ENCODE measurements at places on chromosomes 2 and 18. TPM values are rescaled to one million over a fixed set of nuclear protein-coding genes. Genes with fewer than 3 reads are reported as not detected.

DNA sequence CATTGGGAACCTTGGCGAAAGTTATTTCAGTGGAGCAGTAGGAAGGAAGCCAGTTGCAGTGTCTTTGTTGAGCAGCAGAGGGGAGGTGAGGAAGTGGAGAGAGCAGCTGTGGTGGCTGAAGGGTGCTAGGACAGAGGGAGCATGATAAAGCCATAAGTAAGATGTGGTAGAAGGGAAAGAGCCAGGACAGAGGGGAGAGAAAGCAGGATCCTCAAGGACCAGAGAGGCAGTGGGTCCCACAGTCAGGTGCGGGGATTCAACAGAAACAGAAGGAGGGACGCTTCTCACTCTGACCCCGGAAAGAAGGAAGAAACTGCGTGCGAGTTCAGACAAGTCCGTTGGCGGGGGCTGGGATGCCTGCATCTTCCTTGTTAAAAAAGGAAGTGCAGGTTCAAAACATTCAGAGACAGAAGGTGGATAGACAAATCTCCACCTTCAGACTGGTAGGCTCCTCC lies at the start of gene CXCR2:
Gene CXCR2 (plus strand): TSS at position 403 of the 455 bp plus-strand sequence. CDS start 8,774 bp downstream, outside the sequence.
- DNase-seq = no peak
- no peak within 1 kb of the TSS for H3K27ac ChIP-seq
- H3K27me3 ChIP-seq = no peaks in the 10 kb centered on the region
- no peaks in the 10 kb centered on the region for H3K4me1 ChIP-seq
- H3K4me3 ChIP-seq = no peak within 1 kb of the TSS
- H3K36me3 ChIP-seq = no peaks in the 10 kb centered on the region

DNA sequence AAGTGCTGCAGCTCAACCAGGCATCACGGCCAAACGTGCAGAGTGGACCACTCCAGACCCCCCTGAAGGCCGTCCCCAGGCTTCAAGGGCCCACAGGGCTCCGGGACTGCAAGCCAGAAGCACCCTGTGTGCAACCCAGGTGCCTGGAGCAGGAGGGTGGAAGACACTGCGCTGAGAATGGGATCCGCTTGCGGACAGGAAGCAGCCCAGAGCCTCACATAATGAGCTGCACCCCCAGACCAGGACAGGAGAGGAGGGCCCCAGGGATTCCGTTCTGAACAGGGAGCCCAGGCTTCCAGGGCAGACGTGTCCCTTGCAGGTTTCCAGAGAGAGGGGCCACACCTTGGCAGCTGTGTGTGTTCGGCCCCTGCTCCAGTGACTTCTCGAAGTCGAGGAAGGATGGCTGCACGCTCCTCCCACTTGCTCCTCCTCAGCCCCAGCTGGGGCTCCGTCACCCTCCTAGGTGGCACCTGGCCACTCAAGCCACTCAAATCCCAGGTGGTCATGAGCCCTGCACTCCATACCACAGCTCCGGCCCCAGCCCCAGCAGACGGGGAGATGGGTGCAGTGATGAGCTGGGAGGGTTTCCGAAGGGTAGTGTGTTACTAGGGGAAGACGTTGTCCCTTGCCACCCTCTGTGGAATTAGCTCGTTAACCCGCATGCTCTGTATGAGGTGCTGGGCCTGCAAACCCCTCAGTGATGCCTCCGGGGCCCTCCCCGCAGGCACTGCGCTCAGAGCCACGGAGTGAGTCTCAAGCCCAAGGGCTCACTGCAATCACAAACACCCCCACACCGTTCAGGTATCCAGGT lies 79.2 kb downstream of the NDUFA10 start:
- H3K27me3 ChIP-seq = no peaks in the 10 kb centered on the region
- H3K27ac ChIP-seq = no peak overlapping the region
- H3K4me1 ChIP-seq = no peaks in the 10 kb centered on the region

DNA sequence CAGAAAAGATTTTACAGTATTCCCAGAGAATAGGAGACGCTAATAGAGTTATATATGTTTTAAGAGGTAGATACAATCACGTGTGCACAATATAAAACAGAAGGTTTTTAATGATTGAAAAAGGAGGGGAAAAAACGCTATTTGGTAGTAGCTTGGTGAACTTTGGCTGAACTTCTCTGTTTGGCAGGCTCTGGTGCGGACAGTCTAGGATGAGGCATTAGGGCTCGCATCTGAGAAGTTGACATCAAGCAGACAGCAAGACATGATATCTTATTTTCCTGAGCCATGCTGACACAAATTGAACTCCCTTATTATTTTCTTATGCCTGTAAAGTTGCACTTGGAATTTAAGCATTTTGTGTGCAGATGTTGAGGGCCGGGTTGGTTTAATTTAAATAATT lies 176.6 kb downstream of the EN1 start:
- H3K4me1 ChIP-seq = no peaks in the 10 kb centered on the region
- no peak overlapping the region for H3K27ac ChIP-seq
- H3K27me3 ChIP-seq = no peaks in the 10 kb centered on the region
- no peak overlapping the region for H3K4me3 ChIP-seq
- no peak for DNase-seq
- no peaks in the 10 kb centered on the region for H3K36me3 ChIP-seq

DNA sequence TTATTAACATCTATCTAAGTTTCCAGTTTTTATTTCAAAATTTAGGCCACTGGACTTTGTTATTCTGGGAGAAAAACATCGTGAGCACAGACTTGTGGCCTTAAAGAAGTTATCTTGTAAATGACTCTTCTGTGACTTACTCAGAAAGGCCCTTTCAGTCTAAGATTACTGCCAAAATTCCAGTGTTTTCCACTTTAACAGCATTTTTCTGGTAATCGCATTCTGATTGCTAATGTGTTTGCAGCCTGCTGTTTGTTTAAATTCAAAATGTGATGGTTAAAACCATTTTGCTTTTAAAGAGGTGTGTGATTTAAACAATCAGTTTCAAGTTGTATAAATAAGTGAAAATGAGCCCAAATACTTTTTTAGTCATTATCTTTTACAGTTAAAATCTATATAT lies 136.7 kb upstream of the DAPL1 start:
- H3K36me3 ChIP-seq = peaks cover 15% of the 10 kb centered on the region
- no peaks in the 10 kb centered on the region for H3K4me1 ChIP-seq
- H3K27ac ChIP-seq = no peak overlapping the region

GRCh38 chr18:6557057-6557769 lies 142.5 kb upstream of the L3MBTL4 start:
- H3K4me3 ChIP-seq = no peak overlapping the region
- no peak overlapping the region for H3K27ac ChIP-seq
- no peaks in the 10 kb centered on the region for H3K4me1 ChIP-seq
- H3K36me3 ChIP-seq = no peaks in the 10 kb centered on the region
- DNase-seq = no peak
- H3K27me3 ChIP-seq = no peaks in the 10 kb centered on the region

The VWC2L gene
- 0.12 TPM for polyA plus RNA-seq

The MFSD2B gene
- polyA plus RNA-seq = not detected

The ALPG gene
- not detected for polyA plus RNA-seq

The EFEMP1 gene
- polyA plus RNA-seq = 7.4 TPM

The EPHA4 gene
- polyA plus RNA-seq = 1.8 TPM

The USP40 gene
- polyA plus RNA-seq = 34.7 TPM
